ENCODE measurements at places on chromosomes 2 and 18.

DNA sequence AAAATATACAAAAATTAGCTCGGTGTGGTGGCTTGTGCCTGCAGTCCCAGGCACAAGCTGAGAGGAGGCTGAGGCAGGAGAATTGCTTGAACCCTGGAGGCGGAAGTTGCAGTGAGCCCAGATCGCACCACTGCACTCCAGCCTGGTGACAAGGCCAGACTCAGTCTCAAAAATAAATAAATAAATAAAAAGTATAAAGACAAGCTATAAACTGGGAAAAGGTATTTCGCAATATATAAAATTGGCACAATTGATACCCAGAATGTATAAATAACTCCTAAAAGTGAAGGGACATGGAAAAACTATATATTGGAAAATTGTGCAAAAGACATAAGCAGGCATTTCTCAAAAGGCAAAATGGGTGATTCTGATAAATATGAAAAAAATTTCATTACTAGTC, 657.9 kb upstream of the SLC8A1 start:
- no peak for DNase-seq

GRCh38 chr2:213149949-213150314, 1.5 kb downstream of the IKZF2 start:
- no peak for DNase-seq

GRCh38 chr2:180604077-180604476, 376.3 kb upstream of the UBE2E3 start:
- no peak for DNase-seq

DNA sequence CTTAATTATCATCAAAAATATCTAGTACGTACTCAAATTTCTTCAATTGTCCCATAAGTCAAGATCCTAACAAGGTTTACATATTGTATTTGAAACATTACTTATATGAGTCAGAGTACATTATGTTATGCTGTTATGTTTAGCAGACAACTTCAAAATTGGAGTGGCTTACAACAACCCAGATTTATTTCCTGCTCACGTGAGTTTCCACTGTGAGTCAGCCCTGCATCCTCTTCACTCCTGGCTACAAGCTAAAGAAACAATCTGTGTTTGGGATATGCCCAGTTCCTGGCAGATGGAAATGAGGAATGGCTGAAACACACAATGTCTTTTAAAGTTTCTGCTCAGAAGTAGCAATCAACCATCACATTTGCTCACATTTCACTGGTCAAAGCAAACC, 31.5 kb upstream of the TANC1 start:
- no peak for DNase-seq

GRCh38 chr2:209441541-209441940, 17.7 kb downstream of the MAP2 start:
- no peak for DNase-seq

DNA sequence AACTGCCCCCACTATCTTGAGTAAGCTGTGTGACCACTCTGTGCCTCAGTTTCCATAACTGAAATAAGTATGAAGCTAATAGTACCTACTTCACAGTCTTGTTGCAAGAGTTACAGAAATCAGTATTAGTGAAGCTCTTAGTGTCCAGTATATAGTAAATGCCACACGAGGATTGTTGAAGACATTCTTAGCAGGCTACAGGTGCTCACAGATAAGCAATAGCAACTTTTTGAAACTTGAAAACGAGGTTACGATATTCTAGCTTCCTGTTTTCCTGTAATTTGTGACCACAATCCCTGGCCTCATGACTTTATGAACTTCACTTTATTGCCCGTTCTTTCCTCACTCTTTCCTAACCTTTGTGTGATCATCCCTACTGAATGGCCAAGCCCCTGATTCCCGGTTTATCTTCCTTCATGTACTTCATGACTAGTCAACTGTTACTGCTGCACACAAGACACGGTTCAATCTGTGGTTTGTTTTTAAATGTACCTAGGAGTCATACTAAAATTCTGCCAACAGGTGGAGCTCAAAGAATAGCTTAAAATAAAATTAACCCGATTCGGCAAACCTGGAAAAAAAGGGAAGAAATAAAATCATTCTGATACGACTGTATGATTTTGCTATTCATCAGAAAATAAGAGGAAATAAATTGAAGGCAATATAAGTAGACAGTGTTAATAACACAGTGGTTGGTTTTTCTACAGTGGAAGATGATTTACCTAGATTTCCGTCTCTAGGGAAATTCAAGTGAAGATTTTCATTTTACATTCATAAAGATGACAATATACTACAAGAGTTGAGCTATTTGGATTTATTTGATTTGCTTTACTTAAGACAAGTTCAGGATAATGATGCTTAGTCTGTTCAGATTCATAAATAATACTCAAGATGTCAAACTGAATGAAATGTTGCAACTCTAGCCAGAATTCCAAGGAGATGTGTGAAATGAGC, 38.1 kb upstream of the STAT1 start:
- peak; percentile 1 for DNase-seq

GRCh38 chr2:16553226-16553625, 112.4 kb downstream of the CYRIA start:
- DNase-seq, result no peak

DNA sequence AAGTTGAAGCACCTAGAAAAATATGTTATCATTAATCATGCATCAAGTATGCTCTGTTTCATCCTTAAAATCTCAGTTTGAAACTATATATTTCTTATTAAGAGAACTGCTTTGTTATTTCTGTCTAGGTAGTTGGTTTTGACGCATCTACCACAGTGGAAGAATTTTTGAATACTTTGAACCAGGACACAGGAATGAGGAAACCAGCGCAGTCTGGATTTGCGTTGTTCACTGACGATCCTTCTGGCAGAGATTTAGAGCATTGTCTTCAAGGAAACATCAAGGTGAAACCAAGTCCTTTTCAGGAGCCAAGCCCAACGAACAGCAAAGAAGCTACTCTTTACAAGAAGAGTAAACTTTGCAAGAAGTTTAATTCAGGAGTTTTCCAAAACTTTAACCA, 30.1 kb upstream of the DYNC2LI1 start:
- no peak for DNase-seq

GRCh38 chr18:67385455-67385854, 131.1 kb downstream of the DSEL start:
- no peak for DNase-seq

DNA sequence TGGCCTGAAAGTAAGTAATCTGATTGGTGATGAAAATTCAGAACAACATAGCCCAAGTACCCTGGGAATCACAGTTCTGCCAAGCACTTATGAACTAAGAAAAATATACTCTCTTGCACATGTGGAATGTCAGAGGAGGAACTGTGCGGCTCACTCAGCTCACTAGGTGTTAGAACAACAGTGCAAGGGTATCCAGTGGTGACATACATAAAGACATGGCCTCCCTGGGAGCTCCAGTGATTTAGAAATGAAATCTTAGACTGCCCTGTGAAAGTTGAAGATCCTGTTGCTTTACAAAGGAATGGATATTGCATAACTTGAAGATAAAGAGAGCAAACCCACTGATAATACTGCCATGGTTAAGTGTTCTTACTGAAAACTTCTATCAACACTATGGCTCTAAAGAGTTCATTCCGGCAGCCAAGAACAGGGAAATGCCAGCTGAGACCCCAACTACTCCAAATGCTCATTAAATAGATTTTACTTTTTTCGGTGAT, 246.2 kb downstream of the ARHGAP15 start:
- DNase-seq, result no peak

DNA sequence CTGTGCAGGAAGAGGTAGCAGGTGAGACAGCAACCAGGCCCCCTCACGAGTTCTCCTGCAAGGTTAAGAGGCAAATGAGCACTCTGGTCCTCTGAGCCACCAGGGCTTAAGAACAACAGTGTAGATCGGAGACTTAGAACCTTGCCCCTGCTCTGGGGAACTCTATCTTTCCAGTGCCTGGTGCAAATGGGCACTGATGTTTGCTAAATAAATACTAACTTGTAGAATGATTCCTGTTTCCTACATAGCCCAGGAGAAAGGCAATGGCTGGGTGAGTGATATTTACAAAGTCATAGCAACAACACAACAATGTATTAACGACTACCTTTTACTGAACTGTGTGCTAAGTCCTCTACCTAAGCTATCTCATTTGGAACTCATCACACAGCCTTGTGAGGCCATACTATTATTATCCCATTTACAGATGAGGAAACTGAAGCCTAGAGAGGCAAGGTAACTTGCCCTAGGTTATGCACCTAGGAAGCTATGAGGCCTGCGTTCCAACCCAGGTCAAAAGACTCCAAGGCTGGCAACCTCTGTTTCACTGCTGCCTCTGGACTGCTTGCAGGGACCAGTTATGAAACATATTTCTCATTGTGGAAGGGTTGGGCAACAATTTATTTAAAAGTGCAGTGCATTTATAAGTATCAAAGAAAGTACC, 4.3 kb downstream of the ATP8B1 start:
- no peak for DNase-seq

DNA sequence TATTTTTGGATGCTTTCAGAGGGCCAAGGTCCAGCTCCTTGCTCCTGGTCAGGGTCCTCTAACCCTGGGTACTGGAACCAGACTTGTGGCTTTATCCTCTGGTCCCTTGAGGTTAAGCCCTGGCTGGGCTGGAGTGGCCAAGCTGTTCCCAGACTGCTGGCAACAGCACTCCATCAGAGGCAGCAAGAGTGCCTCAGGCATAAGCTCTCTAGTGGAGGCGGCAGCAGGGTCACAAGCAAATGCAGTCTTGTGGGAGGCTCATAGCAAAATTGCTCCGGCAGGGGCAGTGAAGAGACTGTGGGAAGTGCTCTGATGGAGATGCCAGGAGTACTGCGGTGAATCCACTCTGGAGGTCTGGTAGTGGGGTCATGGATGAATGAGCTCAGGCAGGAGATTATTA, 128.9 kb upstream of the OTOS start:
- DNase-seq, result no peak

DNA sequence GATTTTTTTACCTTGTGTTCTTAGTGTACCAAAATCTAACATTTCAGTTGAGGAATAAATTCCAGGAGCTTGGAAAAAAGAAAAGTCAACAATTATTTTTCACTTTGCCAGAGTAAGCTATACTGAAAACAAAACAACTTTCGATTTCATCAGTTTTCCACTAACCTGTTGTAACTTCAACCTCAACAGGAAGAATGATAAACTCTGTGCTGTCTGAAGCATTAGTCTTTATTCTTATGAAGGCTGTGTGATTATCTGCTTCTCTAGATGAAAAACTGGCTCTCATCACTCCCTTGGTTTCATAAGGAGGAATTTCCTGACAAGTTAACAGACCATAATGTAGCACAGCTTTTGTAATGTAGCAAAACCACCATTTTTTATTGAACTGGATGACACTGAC, 121.2 kb downstream of the ZAP70 start:
- DNase-seq, result no peak

DNA sequence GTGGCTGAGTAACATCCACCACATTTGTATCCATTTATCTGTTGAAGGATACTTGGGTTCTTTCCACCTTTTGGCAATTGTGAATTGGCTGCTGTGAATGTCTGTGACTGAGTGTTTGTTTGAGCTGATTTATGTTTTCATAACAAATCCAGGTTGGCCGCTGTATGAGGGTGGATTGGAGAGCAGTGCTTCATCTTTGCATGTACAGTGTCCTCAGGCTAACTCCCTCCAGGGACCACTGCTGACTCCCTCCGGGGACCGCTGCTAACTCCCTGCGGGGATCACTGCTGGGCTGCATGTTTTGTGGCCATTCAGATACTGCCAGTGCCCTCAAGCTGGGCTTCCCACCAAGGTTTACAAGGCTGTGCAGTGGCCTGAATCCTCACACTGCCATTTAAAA, 10.2 kb downstream of the BOK start:
- DNase-seq, result no peak

Data from GM18507 (cell line).